ENCODE measurements at places on chromosomes 1 and 21.

DNA sequence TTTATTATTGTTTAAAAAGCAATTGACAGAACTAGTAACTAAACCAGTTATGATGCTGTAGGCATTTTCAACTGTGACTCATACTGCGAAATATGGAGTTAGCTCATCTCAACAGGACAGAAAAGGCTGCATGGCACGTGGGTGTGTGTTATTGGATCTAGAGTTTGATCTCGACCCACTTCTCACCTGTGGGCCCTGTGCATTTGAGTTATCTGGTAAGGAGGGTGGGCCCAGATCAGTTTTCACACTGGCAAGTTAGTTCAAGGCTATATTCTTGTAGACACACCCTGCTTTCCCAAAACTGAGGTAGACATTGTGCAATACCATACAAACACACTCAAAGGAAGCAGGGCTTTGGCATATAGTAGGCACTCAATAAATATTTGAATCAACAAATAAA lies 71.3 kb upstream of the PRDX6 start:
- DNase-seq = no peak

- no peak for DNase-seq
These were observed 269.0 kb upstream of the PRMT6 start for GRCh38 chr1:106787520-106787919.

DNA sequence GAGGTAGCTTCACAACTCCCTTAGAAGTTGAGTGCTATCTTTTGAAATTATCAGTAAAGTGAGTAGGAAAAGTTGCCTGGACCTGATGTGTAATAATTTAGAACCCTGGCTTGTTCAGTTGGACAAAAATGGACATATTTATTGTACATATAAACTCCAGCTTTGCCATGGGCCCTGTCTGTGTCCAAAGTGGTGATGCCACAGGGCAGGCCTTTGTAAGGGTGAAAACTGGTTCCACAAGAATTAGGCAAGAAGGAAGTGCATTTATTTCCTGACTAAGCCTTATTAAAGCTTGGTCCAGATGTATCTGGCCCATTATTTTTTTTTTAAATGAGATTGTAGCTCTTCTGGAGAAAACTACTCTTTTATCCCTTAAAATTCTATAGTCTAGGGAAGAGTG lies 47.9 kb downstream of the MACO1 start:
- no peak for DNase-seq

- peak; percentile 55 for DNase-seq
These were observed 10.8 kb upstream of the PLEKHG5 start for GRCh38 chr1:6502000-6502891.
